Activated T-cell treated with anti-CD3 and anti-CD28 coated beads, Interleukin-2, amount 50 U/mL, for 24 hours (primary cell): ENCODE measurements at places on chromosomes 4 and X.

- no peak for DNase-seq
Measured at GRCh38 chr4:69075061-69075792, 21.0 kb upstream of the UGT2B7 start.

GRCh38 chrX:47217121-47217851 is 1.2 kb upstream of the CDK16 start:
- DNase-seq: no peak

- DNase-seq: no peak
Measured at GRCh38 chrX:39267176-39267575, 465.9 kb downstream of the MID1IP1 start.

DNA sequence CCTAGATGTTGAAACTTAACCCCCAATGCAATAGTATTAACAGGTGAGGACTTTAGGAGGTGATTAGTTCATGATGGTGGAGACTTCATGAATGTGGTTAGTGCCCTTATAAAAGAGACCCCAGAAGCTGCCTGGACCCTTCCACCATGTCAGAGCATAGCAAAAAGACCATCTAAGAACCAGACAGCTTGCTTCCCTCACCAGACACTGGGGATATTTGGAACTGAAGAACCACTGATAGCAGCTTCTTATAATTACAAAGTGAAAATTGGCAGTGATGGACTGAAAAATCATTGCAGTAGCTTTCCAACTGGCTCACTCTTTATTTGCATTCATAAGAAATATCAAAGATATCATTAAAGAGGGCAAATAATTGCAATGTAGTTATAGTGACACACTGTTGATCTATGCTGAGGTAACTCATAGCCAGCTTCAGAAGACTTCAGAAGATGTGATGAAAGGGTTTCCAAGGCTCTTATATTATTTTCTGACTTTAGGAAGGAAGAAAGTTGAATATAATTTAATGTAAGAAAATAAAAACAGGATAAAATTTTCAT is 5.8 kb downstream of the RASSF6 start:
- DNase-seq: no peak

GRCh38 chrX:6225911-6226595 is 2.6 kb downstream of the NLGN4X start:
- DNase-seq: no peak

GRCh38 chr4:159150821-159151390 is 48.0 kb downstream of the RAPGEF2 start:
- DNase-seq: no peak

GRCh38 chr4:116561768-116562167 is 523.6 kb downstream of the TRAM1L1 start:
- DNase-seq: no peak

GRCh38 chr4:36568575-36568974 is 287.2 kb downstream of the DTHD1 start:
- no peak for DNase-seq

DNA sequence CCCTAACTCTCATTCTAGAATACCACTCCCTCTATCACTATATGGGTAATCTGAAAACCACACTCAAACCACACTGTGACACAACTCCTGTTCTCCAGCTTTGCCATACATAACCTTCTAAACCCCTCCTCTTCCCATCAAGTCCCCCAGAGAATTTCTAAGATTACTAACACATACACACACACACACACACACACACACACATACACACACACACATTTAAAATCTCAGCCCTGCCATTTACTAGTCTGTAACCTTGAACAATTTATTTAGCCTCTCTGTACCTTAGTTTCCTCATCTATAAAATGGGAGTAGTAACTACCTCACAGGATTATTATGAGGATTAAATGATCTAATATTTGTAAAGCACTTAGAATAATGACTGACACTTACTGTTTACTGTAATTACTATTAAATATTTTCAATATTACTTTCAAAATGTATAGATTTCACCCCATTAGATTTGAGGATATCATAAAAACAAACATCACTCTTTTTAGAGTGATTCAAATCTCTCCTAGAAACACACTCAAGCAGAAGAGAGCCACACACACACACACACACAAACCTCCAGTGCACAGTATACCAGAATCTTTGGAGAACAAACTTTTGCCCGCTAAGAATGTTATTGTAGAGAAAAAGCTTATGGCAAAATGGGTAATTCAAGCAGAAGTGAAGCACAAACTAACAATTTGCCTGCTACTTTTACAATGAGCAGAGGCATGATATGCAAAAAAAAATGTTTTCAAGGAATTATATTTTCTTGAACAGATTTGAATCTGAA is 3.8 kb downstream of the ANKRD50 start:
- no peak for DNase-seq

- DNase-seq: no peak
Measured at GRCh38 chrX:17374619-17375366, at the start of gene NHS. Gene NHS (plus strand): TSS chrX:17375200. CDS start chrX:17375758, 558 bp downstream.

DNA sequence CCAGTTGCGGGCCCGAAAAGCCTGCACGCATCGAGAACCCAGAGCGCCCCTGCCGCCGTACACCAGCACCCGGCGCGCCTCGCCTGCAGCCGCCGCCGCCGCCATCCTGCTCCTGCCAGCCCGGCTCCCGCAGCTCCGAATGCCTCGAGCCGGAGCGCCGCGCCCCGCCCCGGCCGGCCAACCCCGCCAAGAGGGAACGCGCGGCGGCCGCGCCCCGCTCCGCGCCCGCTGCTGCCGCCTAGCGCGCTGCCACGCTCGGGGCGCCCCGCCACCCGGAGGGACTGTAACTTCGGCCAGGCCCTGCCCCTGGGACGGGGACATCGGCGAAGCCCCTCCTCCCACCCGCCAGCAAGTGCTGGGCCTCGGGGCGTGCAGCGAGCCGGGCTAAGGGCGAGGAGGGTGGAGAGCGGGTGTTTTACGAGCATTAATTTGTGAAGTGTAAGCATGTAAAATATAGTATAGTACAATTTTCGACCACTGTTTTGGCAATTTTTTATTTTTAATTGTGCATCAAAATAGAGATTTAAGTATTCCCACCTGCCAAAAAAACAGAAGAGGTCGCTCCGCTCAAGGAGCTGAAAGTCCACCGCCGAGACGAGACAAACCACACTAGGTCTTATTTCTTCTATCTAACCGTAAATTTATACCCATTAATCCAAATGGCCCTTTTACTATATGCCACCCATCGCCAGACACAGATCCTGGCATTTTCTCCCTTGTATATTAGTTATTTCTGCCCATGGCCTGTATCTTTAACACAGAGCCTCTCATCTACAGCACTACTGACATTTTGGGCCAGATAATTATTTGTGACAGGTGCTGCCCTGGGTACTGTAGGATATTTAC is at the start of gene QDPR:
Gene QDPR (minus strand): TSS at position 141 of the 846 bp plus-strand sequence. CDS start 36 bp downstream, at position 105.
- peak; percentile 88 for DNase-seq

GRCh38 chrX:10390187-10390586 is 230.2 kb downstream of the MID1 start:
- no peak for DNase-seq

- peak; percentile 34 for DNase-seq
Measured at GRCh38 chrX:9677098-9677739, 88.4 kb downstream of the GPR143 start.

DNA sequence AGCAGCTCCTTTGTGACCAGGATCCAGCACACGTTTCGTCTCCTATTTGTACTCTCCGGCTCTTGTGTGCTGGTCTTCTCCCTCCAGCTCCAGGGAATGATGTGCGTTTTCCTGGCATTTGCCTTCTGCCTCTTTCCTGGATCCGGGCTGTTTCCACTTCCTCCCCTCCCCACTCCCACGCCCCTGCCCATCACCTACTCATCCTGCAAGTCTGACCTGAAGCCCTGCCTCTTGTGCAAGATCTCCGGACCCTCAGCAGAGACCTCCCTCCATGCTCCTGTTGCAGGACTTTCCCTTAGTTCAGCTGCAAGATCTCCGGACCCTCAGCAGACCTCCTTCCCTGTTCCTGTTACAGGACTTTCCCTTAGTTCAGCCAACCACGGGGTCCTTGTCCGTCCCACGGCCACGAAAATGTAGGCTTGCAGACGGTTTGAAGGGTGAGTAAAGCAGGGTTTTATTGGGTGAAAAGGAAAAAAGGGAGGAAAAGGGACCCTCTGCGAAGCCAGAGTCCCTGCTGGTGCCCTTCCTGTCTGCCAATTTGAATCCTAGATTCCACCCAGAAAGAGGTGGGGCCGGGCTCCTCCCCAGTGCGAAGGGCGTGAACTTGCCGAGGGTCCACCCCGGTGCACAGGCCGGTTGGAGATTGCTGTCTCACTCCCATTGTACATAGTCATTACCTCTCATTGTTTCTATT is 74.4 kb upstream of the IRF2 start:
- DNase-seq: no peak

GRCh38 chr4:105896461-105896942 is 1.2 kb downstream of the NPNT start:
- no peak for DNase-seq

GRCh38 chr4:46404981-46405380 is 15.1 kb upstream of the GABRA2 start:
- DNase-seq: no peak

DNA sequence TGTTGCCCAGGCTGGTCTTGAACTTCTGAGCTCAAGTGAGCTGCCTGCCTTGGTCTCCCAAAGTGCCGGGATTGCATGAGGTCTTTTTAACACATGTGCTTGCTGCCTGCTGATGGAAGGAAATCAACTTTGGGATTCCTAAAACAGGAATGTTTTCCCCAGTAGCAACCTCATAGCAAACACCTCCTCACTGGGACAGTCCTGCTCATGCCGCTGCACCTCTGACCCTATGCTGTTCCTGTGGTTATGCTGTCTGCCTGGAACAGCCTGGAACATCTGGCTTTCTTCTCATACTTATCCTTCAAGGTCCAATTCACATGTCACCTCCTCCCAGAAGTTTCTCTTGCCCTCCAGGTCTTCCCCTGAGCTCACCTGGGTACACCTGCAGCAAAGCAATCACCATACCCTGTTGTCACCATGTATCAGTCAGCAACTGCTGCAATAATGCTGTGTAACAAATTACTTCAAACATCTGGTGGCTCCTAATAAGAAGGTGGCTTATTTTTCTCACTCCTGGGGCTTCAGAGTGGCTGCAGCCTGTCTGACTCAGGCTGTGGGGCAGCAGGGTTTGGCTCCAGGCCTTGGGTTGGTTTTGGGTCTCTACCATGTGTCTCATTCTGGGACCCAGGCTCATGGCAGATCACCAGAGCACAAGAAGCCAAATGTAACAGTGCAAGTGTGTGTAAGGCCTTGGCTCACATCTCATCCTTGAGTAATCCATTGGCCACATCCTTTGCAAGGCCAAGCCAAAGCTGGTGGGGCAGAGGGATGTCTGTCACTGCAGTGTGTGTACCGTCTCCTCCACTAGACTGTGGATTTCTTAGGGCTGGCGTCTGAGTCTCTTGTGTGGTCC is 59.4 kb upstream of the SORCS2 start:
- no peak for DNase-seq

DNA sequence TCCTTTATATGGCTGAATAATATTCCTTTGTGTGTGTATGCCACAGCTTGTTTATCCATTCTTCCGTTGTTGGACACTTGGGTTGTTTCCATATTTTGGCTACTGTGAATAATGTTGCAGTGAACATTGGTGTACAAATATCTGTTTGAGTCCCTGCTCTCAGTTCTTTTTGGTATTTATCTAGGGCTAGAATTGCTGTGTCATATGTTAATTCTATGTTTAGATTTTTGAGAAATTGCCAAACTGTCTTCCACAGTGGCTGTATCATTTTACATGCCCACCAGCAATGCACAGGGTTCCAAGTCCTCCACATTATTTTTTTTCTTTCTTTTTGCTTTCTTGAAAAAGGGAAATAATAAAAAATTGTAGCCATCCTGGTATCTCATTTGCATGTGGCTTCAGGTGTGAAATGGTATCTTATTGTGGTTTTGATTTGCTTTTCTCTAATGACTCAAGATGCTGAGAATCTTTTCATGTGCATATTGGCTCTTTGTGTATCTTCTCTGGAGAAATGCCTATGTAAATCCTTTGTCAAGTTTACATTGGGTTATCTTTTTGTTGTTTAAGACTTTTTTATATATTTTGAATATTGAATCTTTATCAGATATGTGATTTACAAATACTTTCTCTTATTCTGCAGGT is 129.7 kb downstream of the RAPGEF2 start:
- DNase-seq: no peak

DNA sequence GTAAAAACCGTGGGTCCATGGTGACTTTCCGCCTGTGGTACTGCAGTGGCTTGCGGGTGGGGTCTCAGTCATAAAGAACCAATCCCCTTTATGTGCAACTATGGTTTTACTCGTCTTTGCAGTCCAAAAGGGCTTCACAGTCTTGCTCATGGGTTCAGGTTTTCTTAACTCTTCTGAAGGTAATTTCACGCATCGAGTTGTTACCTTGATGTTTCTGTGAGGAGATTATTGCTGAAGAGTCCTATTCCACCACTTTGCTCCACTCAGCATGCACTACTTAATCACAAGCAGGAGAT is 41.5 kb downstream of the F8 start:
- no peak for DNase-seq

- no peak for DNase-seq
Measured at GRCh38 chrX:117522725-117523700, 593.6 kb downstream of the KLHL13 start.

GRCh38 chrX:107827852-107828251 is 2.2 kb downstream of the MID2 start:
- no peak for DNase-seq

DNA sequence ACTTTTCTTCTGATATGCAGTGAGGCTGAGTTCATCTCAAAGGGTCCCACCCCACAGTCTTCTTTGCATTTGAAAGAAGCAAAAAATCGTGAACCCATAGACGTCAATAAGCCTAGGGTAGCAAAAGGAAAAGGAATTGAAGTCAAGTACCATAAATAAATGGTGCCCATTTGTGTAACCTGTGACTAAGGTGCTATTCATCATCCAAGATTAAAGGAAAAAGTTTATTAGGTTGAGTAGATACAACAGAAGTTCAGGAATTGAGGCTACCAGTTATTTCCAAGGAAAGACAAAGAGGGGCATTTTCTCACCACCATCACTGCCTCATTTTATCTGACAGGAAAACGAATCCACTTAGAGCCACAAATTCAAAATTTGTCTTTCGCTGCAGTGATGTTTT is 18.8 kb upstream of the GRSF1 start:
- DNase-seq: no peak

DNA sequence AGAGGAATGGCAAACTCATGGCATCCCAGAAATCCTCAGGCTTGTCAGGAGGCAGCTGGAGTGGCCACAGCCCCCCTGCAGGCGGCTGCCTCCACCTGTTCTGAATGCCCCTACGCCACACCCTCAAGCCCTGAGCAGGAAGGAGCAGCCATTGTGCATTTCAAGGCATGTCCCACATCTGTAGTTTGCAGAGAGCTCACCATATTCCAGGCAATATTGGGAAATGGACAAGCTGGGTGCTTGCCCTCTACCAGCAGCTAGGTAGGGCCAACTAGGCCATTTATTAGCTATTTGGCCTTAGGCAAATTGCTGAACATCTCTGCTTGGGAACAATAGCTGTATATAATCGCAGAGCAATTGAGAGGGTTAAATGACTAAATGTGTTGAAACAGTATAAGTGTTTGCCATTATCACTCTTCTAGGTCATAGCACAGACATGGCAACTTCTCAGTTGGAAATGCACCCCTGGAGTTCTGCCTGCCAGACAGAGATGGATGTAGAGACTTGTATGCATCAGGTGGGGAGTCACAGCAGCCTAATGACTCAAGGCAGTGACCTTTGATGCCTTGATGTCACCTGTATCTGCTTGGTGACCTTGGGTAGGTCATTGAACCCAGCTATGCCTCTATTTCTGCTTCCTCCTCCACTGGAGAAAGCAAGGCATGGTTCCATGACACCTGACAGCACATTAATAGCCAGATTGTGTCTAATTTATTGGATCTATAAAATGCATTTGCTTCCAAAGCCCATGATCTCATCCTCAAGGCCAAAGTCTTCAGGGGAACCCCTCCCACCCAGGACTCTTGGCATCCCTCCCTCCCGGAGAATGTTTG is 52.8 kb downstream of the FHDC1 start:
- DNase-seq: no peak

- DNase-seq: no peak
Measured at GRCh38 chr4:140090215-140090731, 63.7 kb downstream of the MAML3 start.
